ENCODE measurements at places on chromosomes 11 and 22.

GRCh38 chr11:122572592-122572991 lies 82.9 kb upstream of the UBASH3B start:
- no peak for DNase-seq

- DNase-seq, result no peak
Observed at GRCh38 chr11:17296852-17297559, 20.5 kb downstream of the NUCB2 start.

GRCh38 chr11:65903068-65903481 lies 2.9 kb upstream of the FOSL1 start:
- DNase-seq, result no peak

GRCh38 chr11:36330411-36330810 lies 34.3 kb downstream of the PRR5L start:
- no peak for DNase-seq

DNA sequence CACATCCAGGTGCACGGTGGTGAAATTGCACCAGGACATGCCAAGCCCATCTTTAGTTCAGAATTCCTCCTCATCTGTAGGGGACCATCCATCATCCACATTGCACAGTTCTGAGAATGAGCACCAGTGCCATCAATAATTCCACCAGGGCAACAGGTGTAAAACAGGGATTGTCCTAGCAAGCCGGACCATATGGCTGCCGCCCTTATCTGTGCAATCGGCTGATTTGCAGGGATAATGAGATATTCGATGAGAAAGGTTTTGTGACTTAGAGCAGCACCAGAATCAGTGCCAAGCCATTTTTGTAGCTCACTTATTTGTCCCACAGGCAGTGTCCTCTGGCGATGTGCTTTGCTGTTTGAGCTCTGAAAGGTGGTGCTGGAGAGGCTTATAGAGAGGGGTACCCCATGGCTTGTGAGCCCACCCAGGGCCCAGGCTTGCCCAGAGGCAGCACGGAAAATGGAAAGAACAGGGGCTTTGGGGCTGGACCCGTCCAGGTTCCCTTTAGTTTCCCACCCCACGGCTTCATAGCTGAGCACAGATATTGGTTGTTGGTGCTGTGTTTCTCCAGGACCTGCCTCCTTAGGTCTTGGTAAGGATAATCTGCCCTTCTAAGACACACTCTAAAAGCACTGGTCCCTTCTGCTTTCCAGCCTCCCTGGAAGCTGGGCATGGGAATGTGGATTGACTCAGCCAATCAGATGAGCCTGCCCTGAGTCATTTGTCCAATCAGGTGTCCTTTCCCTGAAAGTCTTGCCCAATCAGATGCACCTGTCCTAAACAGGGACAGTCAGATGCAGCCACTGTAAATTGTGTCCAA lies 84.0 kb upstream of the SHANK2 start:
- DNase-seq, result no peak

Data from anterior cingulate cortex (tissue), 58 donors.